ENCODE measurements at places on chromosomes 16 and 17.

- no peak for DNase-seq
Measured at GRCh38 chr17:27206447-27206846, 87.5 kb upstream of the WSB1 start.

GRCh38 chr17:70906808-70907207 lies 737.5 kb downstream of the KCNJ2 start:
- peak; percentile 49 for DNase-seq

DNA sequence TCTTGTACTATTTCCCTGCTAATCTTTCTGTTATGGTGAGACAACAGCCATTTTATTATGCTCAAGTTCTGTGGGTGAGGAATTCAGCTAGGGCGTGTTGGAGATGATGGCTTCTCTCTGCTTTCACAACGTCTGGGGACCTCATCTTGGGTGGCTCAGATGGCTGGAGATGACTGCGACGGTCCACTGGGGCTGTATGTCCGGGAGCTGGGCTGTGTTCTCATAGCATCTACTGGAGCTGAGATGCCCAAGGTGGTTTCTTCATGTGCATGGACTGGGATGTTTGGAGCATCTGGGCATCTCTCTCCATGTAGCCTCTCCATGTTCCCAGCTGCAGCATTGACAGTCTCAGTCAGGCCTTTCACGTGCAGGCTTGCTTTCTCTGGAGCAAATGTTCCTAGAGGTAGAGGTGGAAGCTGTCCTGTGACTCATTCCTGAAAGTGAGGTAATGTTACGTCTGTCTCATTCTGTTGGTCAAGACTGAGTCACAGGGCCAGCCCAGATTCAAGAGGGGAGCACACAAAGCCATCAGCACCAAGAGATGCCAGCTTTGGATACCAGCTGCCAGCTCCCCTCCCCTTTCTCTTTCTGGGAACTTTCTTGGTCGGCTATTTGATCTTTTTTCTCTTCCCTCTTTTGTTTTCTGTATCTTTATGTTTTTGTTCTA lies 96.2 kb downstream of the RAP1GAP2 start:
- no peak for DNase-seq

DNA sequence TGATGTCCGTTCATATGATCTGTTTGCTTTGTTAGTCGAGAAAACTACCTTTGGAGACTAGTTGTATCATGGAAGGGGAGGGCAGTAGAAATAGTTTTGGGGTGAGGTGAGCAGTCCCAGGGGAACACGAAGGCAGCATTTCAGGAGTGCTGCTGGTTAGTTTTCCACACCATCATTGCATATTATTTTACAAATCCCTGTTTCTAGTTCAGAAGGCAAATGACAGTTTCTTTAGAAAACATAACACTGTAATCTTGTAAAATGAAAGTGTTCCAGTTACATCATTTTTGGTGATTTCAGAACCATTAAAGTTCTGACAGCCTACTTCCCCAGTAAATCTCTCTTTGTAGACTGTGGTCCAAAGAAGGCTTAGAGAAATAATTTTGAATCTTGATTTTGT lies 25.4 kb downstream of the BANP start:
- no peak for DNase-seq

- DNase-seq, result no peak
Measured at GRCh38 chr16:9766891-9767290, 415.3 kb downstream of the GRIN2A start.

GRCh38 chr16:12081048-12081404 lies 104.5 kb downstream of the SNX29 start:
- no peak for DNase-seq

DNA sequence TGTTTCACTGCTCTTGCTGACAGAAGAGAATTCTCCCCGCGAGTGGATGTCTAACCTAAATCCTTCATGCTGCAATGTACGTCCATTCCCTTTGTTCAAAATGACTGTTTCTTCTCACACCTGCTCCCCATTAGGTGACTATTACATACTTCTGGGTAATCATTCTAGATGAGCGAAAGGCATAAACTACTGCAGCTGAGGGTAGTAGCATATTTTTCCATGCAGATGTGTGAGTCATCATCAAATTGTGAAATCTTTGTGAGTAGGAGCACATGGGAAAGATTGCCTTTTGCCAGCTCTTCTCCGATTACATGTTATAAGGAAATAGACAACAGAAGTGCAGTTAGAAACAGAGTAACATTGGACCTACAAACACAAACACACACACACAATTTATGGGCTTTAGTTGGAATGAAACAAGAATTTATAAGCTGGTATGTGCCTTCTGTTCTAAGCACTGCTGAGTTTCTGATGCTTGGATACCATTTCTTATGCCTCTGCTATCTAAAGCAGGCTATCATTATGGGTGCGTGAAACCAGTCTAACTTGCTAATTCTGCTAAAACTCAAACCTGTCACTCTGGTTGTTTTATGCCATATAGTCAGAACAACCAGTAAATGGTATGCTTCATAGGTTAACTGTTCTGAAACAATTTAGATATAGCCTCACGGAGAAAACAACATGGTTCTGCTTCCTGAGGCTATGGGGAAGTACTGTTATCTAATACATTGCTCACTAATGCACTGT lies 346.9 kb upstream of the PSMD7 start:
- DNase-seq, result no peak

DNA sequence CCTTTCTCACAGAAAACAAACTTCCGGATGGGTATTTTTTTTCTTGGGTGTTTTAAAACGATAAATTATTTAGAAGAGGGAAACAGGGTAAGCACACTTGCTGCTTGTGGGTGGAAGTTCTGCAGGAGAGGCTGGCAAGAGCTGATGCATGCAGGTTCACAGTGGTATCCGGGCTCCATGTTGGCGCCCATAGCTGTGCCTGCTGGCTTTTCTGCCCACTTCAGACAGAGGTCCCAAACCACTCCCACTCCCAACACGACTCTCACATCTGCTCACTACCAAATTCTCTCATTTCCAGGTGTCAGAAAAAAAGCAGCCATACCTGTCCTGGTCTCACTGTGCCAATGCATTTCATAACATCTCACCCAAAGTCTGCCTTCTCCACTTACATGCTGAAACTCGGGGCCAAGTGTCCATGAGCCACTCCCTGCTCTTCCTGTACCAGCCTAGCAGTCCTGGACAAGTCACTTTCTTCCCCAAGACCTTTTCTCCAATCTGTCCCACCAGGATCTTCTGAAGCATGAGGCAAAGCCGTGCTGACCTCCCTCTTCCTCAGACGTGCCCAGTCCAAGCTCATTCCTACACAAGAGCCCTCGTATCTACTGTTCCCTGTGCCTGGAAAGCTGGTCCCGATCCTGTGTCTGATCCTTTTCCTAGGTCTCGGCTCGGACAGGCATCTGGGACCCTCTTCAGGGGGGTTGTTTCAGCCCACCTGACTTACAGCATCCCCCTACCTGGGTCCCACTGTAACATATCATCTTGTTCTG lies 1.5 kb downstream of the CD300LF start:
- no peak for DNase-seq

DNA sequence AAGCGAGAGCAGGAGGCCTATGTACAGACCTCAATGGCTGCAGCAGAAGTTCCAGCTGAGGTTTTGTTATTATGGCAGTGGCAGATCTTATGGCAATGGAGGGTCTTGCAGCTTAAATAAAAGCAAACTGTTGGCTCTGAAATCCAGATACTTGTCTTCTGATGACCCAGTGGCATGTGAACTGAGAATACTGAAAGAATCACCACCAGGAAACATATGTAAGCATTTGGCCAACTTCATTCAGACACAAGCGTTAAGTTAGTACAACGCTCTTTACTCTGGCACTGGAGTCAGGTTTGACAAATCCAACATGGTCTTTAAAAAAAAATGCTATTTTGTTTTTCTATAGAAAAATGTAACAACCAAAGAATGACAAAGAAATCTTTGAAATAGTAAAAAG lies 70.5 kb downstream of the CFDP1 start:
- no peak for DNase-seq

GRCh38 chr16:27495191-27495590 lies 54.5 kb downstream of the GTF3C1 start:
- DNase-seq, result no peak

GRCh38 chr17:34581446-34582184 lies 2.2 kb downstream of the TMEM132E start:
- no peak for DNase-seq

GRCh38 chr17:17661134-17661533 lies 20.1 kb upstream of the RAI1 start:
- no peak for DNase-seq

- no peak for DNase-seq
Measured at GRCh38 chr17:76714822-76715495, 4.2 kb upstream of the MXRA7 start.

DNA sequence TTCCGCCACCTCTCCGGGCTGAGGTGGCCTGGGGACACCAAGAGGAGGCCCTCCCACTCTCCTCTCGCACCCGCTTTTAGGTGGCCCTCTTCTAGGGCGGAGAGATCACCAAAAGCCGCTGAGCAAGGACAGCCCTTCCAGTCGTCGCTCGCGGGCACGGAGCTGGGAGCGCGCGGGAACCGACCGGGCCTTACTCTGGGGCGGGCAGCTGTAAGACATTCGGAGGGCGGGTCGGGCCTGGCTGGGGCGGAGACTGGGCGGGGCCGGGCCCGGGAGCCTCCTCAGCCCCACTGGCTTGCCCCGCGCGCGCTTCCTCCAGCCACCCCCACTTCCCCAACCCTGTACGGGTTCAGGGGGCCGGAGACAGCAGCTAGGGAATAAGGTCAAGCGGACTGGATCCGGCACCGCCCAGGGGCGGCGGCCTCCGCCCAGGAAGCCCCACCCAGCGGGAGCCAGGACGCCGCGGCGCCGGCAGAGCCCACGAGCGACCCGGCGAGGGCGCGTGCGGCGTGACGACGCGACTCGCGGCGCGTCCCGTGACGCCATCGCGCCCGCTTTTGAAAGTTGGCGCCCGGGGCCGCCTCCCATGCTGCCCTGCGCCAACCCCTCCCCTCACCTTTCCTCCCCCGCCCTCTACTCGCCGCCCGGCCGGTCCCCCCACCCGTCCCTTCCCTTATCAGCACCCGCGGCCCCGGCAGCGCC lies 351 bp upstream of the CTCF start:
- DNase-seq, result peak; percentile 89

DNA sequence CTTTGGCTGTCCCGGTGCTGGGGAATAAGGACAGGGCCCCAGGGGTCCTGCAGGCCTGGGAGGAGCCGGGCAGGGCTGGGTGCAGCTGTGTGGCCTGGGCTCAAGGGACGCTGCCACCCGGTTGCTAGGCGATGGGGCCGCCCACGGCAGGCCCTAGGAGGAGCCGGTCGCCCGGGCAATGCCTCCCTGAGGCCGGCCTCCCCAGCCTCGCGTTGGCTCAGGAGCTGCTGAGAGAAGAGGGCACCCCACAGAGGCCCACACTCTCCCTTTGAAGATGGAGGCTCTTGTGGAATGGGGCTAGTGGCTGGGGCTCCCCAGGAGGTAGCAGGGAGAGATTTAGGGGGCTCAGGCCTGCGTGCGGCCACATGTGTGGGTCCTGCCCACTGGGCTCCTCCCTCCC lies at the start of gene CIBAR2:
Gene CIBAR2, minus strand, starts transcription at position 109 of the 400 bp plus-strand sequence. CDS start 120 bp downstream, outside the sequence.
- peak; percentile 42 for DNase-seq

GRCh38 chr17:81635431-81635830 lies 1.5 kb downstream of the NPLOC4 start:
- DNase-seq, result no peak

DNA sequence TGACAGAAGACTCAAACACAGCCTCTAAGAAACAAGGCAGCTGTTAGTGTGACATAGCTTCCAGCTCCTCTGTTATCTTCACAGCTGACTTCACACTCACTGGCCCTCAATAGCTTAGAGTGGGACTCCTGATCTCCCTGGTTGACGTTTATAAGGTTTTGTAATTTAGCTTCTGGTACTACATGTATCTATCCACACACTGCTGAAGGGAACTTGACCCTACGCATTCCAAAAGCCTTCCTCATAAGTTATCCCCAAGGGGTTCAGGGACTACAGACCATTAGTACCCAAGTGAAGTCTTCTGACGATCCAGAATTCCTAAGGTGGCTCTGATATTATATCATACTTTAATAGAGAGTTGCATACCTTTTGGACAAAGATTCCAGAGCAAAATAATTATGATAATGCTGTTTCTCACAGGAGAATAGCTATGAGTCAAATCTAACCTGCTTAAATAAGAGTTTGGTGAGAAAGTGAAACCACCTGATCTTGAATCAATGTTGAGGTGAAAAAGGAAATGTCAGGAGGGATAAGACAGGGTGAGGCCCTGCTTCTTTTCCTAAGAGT lies 14.5 kb downstream of the ACACA start:
- DNase-seq, result no peak

DNA sequence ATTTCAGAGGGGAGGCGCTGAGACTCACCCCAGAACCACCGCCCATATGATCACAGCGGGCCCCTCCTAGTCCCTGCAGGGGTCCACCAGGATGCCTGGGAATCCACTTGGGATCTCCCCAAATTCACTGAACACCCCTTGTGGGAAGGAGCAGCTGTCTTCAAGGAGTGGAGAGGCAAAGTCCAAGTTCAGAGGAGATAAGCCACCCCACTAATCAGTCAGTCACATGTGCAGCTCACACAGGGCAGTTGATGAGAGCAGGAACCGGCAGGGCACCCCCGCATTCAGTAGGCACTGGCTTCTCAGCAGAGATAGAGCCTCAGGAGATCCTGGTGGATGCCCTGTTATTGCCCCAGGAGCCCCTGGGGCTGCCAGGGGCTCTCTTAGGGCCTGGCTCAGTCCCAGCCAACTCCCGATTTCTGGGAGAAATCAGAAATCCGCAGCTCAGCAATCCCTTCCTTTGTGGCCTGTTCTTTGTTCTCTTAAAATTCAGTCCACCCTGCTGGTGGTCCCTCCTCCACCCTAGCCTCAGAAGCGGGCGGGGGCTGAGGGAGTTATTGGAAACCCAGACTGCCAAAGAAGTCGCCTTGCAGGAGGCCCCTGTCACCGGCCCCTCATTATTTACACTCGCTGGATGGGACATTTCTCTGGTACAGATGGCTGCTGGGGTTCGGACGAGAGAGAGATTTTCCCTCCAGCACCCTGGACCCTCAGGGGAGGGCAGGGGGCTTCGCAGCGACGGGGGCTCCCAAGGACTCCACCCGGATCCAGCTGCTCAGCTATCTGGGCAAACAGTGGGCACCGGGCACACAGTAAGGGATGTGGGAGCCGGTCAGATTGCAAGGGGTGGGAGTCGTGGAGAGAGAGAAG lies 1.8 kb downstream of the CDC42EP4 start:
- DNase-seq, result peak; percentile 45

- no peak for DNase-seq
Measured at GRCh38 chr16:1057252-1057932, 15.2 kb upstream of the SSTR5 start.

GRCh38 chr17:41935641-41936040 lies 5.2 kb downstream of the ODAD4 start:
- no peak for DNase-seq

DNA sequence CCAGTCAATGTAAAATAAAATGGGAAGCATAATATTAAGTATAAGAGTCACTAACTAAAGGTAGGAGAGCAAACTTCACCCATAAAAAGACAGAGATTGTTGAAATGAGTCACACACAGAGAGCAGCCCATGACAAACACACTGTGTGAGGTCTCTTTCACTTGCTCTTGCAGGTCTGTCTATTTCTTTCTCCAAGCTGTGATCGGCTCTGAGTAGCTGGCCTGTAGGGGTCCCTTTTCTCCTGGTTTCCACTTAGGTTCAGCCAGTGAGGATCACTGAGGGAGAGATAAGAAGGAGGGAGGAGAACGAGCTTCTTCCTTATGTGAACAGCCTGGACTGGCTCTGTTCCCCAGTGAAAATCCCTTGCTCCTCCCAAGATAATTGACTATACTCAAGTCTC lies 133.7 kb upstream of the HS3ST3A1 start:
- DNase-seq, result peak; percentile 2
